ENCODE measurements at places on chromosomes 4 and X.

DNA sequence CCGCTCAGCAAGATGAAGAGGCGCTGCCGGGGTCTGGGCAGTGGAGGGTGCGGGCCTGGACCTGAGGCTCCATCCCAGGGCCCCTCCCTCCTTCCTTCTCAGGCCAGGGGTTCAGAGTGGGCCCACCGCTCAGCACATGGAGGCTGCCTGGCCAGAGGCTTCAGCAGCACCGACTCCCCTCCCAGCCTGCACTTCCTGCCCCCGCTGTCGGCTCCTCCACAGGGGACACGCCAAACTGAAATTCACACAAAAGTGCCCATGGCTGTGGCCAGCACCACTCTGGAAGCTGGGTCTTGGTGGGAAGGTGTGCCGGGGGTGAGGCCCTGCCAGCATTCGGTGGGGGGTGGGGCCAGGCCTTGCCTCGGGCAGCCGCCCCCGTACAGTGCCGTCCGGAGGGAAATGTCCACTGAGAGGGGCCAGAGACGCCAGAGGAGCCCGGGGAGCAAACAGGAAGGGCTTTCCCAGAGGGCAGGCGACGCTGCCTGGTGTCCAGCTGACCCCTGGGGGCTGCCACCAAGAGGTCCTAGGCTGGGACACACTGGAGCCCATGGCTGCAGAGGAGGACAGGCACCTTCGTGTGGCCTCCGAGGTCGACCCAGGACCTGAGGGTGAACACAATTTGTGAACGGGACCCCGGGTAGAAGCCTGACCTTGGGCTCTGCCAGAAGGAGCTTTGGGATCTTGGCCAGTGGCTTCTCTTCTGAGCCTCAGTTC lies 84.6 kb upstream of the AFAP1 start:
- DNase-seq = no peak

GRCh38 chr4:22129454-22130029 lies 181.0 kb upstream of the KCNIP4 start:
- peak; percentile 55 for DNase-seq

DNA sequence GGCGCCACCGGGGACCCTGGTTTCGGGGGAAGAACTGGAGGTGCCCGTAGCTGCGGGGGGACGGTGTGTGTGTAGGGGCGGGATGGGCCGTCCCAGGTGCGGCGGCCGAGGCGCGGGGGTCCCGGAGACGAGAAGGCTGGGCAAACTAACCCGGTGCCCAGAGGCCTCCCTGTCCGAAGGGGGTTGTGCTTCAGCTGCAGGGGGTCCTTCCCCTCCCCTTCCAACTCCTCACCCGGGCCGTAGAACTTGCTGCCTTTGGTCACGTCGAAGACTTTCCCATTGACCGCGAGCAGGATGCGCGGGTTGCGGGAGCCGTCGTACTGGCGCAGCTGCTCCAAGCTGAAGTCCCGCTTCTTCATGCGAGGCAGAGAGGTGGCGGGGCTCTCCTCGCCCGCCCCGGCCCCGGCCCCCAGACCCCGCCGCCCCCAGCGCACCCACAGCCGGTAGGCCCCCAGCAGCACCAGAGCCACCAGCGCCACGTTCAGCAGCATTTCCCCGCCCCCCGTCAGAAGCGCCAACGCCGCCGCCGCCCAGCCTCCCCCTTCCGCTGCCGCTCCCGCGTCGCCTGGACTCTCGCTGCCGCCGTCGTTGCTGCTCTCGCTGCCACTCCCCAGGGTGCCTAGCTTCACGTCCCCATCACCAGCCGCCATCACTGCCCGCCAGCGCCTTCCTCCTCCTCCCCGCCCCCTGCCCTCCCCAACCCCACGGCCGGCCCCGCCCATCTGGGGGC lies at the start of gene PGRMC2:
PGRMC2 (minus strand) TSS at position 673 of the 730 bp plus-strand sequence; CDS start at position 650, 23 bp downstream.
- DNase-seq = peak; percentile 57

DNA sequence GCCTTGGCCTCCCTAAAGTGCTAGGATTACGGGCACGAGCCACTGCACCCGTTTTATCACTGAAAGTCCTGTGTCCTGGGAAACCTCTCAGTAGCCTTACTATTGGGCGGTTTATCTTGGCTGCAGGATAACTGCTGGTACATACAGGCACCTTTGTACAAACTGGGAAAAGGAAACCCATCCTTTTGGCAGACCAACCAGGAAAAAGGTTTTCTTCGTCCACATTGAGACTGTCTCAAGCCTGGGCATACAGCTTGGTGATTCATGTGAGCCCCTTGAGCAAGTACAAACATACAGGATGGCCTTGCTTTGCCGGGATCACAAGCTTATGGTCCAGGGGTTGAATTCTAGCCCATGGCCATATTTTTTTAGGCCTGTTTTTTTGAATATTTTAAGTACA lies 32.8 kb downstream of the RWDD4 start:
- no peak for DNase-seq

DNA sequence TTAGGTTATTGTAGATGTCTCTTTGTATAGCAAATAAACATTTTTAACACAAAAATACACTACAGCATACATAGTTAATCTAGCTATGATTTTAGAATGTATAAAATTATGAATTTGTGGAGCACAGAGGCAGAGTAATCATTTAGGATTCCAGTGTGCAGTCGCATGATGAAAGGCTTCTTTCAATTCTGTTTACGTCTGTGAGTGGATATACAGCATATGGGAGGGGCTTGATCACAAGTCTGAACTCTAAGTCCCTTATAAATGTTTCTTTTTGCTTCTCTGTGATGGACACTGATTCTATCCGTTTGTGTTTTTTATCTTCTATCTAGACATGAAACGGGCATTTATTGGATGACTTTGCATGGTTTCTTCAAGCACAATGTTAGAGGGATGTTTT lies 1239.6 kb upstream of the AGA start:
- DNase-seq = no peak

- no peak for DNase-seq
Measured at GRCh38 chr4:177696438-177696966, 254.3 kb upstream of the AGA start.

DNA sequence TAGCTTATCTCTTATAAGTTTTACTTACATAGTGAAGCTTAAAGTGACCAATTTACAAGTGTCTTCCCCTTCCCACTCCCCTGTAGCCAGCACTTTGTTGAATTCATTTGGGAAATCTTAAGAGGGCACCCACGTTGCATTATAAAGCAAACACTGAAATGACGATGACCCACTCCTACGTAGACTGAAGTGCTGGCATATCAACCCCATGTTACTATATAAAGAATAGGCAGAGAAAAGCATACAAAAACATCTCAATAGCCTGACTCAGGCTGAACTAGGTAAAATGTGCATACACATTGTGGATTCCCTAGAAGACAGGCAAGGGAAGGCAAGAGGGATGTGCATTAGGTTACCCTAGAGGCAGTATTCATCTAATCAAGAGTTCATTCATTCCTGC lies 313.4 kb downstream of the TENM3 start:
- no peak for DNase-seq

- no peak for DNase-seq
Measured at GRCh38 chr4:107629318-107629717, 90.7 kb downstream of the PAPSS1 start.

DNA sequence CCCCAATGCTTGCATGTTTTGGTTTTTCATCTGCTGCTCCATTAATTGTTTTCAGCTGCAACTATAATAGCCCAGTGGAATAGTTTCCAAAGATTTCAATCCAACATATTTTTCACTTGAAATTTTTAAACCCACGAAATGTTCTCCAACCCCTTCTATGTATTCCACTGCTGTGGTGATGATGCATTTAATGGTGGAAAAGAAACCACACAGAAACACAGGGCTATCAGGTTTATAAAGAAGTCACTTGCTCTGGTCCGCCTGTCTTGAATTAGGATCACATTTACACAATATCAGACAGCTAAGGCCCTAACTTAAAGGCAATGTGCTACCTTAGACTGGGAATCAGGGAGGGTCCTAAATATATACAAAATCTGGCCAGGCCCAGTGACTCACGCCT lies 35.0 kb downstream of the OPHN1 start:
- no peak for DNase-seq

DNA sequence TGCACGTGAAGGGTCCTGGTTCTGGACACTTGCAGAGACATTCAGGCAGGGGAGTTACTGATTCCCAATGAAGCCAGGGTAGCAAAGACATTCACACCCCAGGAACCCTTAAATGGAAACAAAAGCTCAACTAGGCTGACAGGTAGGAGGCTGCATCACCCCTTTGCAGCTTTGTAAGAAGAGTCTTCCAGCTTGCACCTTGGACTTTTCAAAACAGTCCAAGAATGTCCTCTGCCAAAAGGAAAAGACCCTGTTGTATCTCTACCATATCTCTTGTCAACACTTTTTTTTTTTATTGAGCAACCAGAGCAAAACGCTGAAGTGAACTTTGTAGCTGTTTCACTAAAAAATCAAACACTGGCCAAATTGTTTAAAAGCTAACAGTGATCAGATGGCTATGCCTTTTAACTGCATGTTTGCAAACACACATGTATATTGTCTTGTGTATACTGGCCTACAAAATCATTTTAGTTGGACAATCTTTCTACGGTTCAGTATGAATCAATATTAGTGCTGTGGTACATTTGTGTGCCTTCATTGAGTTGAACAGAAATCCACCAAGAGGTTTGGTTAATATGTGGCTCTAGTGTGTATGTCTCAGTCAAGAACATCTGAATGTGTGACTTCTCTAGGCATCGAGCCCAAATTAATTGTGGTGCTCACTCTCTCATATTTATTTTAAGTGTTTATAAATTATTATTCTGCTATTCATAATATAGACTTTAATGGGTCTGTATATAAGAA lies 18.5 kb upstream of the WWC2 start:
- DNase-seq = no peak

DNA sequence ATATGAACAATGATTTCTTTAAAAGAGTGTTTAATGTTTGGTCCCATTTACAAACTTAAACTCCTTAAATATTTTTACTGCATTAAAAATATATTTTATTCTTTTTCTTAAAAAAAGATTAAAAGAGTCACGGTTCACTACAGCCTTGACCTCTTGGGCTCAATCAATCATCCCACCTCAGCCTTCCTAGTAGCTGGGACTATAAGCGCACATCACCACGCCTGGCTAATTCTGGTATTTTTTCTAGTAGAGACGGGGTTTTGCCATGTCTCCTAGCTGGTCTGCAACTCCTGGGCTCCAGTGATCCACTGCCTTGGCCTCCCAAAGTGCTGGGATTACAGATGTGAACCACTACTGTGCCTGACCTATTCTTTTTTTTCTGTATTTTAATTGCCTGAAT lies 104.7 kb upstream of the TLR2 start:
- no peak for DNase-seq

All from RKO (cell line).